ENCODE measurements at places on chromosomes 16 and 17.
A peak's percentile ranks its signal among the peaks of the same experiment; 100 is the strongest.

DNA sequence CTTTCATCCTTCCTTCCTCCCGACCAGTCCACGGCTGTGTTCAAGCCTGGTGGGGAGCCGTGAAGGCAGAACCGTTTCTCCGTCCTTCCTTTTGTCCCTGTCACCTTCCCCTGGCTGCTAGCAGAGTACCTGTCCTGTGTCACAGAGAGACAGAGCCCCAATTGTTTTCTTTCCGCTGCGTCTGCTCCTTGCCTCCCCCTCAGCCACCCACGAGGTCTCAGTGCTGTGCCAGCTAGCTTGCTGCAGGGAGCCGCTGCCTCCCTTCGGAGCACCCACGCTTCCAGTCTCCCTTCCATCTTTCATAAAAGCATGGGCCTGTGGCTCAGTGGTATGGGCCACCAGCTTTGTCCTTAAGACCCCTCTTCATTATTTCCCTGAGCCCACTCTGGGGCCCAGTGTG lies 62.2 kb downstream of the MPRIP start:
- DNase-seq = no peak

GRCh38 chr16:65044873-65045272 lies 77.0 kb downstream of the CDH11 start:
- no peak for DNase-seq

GRCh38 chr17:43615330-43616028 lies 46.2 kb downstream of the MEOX1 start:
- no peak for DNase-seq

GRCh38 chr17:75547091-75547490 lies 21.6 kb downstream of the LLGL2 start:
- DNase-seq = no peak

DNA sequence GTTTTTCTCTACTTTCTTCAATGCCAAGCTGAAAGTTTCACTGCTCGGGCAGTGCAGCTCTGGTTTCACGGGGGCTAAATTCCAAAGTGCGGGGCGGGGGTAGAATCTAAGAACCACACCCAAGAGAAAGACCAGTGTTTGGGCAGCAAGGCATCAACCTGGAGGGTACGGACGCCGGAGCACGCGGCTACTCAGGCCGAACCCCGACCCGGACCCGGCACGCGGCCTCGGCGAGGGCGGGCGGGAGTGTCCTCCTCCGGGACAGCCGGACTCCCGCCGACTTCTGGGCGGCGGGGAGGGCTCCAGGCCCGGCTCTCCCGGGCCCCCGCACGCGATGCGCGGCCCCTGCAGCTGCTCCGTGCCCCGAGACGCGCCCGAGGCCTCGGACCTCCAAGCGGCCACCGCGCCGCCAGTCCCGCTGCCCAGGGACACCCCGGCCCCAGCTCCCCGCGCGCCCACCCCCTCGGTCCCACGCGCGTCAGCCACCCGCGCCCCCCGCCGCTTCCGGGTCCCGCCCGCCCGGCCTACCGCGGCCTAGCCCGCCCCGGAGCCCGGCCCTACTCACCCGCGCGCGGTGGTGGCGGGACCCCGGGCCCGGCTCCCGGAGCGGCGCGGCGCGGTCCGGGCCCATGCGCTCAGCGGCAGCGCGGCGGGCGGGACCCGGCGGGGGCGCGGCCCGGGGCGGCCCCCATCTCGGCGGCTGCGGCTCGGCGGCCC lies 561 bp downstream of the AXIN1 start:
- DNase-seq = peak; percentile 25

DNA sequence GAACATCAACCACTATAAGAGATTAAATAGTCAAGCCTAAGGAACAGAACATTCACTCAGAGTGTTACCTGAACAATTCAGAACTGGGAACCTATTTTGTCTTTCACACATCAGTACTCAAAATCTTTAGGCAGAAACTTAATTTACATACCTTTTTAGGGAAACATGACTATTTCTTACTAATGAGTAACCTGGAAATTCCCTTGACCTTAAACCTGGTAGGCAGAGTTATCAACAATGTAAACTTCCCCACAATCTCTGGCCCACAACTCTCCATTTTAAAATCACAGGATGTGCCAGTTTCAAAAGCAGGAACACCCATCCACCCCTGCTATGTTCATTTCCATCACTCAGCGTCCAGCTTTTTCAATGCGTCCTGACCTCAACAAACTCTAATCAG lies 132.9 kb upstream of the ANKFN1 start:
- DNase-seq = no peak

DNA sequence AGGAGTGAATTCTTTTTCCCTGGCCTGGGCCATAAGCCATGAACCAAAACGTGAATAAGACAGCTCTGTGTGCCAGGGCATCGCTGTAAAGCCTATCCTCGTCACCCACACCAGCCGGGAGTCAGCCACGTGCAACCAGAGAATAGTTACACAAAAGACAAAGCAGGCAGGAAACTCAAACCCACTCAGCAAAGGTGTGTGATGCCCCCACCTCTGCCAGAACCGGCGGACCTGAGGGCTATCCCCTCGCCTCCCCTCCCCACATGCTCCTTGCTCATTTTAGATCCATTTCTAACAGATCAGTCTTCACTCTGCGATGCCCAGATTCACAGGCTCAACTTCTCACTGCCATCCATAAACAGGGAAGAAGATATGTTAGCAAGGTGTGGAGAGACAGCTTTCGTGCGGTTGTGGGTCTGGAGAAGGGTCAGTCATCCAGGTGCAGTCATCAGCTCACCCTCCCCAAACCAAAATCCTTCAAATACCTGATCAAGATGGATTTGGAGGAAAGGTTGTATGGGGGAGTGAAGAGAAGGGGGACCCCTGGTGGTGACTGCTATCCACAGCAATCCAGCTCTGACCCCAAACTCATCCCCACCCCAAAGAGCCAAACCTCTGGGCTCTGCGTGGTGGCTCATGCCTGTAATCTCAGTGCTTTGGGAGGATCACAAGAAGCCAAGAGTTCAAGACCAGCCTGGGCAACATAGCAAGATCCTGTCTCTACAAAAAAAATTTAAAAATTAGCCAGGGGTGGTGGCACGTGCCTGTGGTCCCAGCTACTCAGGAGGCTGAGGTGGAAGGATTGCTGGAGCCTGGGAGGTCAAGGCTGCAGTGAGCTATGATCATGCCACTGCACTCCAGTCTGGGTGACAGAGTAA lies 219.2 kb downstream of the C16orf78 start:
- peak; percentile 82 for DNase-seq

GRCh38 chr16:85028685-85029407 lies 1.3 kb downstream of the KIAA0513 start:
- DNase-seq = peak; percentile 34

GRCh38 chr17:7652388-7653356 lies 1.9 kb downstream of the ATP1B2 start:
- DNase-seq = no peak

- peak; percentile 13 for DNase-seq
Measured at GRCh38 chr16:9429646-9430330, 338.3 kb downstream of the HAPSTR1 start.

DNA sequence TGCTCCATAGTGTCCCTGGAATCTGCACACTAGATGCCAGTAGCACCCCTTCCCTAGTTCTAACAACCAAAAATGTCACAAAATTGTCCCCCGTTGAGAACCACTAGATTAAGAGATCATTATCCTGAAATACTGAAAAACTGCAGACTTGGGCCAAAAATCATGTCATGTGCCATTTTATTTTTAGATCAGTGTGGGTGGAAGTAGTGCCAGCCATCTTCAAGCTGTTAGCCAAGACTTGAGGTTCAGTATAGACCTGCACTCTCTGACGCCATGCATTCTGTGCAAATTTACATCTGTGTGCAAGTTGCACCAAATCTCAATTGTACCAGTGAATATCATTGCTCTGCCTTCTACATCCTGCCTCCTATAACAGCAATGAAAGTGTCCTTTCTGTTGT lies 31.5 kb upstream of the NOL11 start:
- no peak for DNase-seq

DNA sequence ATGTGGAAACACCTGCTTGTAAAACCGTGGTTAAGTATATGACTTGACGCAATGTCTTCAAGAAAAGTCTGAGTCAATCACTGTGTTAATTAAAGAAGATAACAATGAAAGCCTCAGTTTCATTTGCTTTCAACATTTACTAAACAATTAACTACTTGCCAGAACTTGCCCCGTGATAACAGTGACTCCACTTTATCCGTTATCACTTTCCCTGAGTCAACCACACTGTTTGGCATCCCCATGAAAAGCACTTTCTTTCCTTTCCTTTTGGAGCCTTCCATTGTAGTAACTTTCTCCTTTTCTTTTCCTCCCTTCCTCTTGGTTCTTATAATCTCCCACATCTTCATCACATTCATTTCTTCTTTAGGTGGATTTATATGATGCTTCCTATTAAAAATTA lies 435.1 kb upstream of the GOT2 start:
- DNase-seq = no peak

DNA sequence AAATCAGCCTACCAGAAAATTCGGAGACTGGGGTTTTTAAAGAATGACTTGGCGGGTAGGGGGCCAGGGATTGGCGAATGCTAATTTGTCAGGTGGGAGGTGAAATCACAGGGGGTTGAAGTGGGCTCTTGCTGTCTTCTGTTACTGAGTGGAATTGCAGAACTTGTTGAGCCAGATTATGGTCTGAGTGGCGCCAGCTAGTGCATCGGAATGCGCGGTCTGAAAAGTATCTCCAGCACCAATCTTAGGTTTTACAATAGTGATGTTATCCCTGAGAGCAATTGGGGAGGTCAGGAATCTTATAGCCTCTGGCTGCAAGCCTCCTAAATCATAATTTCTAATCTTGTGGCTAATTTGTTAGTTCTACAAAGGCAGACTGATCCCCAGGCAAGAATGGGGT lies 762 bp upstream of the RBL2 start:
- DNase-seq = peak; percentile 90

DNA sequence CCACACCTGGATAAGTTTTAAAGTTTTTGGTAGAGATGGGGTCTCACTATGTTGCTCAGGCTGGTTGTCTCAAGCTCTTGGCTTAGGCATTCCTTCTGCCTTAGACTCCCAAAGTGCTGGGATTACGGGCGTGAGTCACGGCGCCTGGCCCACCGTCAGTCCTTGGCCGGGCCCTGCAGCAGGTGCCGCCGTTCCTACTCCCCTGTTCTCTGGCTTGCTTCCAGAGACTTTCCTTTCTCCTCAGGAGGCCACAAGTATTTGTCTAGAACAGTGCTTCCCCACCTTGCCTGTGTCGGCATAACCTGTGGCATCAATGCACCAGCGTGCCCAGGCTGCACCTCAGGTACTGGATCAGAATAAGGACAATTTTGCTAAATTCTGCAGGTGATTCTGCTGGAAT lies 3.0 kb upstream of the MGAT5B start:
- no peak for DNase-seq

GRCh38 chr16:89918453-89919347 lies at the start of gene MC1R:
TSS of gene MC1R (plus strand) at chr16:89918862. CDS start at chr16:89919259, 397 bp downstream.
- peak; percentile 80 for DNase-seq

Data from ELF-1 (cell line).